ENCODE measurements at places on chromosomes 6 and 20.

GRCh38 chr6:121759370-121759769 is 323.9 kb downstream of the GJA1 start:
- DNase-seq = no peak

DNA sequence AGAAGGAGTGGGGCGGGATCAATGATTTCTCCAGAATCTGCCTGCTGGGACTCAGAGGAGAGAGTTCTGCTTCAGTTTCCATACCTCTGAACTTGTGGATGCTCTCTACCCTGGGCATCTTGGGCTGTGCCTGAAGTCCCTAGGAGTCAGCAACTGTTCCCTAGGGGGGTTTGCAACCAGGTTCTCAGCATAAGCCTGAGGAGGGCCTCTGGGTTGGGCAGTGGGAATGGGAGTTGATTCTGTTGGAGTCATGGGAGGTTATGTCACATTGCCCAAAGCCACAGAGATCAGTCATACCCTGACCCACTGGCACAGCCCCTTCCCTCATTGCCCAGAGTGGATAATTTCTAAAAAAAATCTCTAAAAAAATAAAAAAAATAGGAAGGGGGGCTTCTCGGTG is 47.4 kb downstream of the MOCS1 start:
- no peak for DNase-seq

DNA sequence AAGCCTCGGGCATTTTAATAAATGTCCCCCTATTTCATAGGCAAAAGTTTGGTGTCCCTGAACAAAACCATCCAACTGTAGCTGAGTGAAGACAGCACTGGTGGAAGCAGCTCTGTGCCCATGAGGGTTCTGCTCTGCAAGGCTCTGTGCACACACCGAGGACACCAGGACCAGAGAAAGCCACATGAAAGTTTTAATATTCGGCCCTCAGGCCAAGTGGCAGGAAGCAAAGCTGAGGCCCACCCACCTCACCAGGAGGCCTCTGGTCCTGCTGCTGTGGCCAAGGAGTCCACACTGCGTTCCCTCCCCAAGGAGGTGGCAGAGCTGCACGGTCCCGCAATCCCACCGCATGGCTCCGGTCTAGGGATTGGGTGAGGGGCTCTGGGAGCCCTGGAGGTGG is 62.6 kb upstream of the RPS6KA2 start:
- DNase-seq = no peak

DNA sequence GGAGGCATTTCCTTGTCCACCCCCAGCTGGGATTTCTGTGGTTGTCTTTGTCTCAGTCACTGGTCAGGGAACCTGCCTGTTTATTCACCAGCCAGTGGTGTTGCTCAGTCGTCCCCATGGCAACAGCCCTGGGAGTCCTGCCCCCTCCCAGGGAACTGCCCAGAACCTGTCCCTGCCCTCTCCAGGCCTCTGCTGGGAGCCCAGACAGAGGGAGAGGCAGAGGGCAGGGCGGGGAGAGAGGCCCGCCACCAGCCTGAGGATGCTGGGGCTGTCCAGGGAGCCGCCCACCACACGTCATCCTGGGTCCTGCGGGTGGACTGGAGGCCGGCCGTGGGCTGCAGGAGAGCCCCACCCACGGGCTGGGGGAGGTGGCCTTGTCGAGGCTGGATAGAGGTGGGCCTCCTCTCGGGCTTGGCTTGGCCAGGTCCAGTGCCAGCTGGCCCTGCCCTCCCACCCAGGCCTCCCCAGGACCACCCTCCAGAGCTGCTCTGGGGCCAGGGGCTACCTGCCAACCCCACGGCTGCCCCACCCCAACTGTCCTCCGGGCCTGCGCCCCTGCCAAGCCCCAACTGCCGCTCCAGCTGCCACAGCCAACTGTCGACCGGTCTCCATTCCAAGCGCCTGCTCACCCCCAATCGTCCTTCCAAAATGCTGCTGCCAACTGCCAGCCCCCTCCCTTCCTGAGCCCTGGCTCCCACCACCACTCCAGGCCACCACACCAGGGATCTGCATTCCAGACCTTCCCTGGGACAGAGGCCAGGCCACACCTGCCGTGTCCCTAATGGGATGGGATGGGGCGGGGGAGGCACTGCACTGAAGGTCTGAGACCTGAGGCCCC is 4.2 kb upstream of the ZBTB46 start:
- DNase-seq = peak; percentile 90

DNA sequence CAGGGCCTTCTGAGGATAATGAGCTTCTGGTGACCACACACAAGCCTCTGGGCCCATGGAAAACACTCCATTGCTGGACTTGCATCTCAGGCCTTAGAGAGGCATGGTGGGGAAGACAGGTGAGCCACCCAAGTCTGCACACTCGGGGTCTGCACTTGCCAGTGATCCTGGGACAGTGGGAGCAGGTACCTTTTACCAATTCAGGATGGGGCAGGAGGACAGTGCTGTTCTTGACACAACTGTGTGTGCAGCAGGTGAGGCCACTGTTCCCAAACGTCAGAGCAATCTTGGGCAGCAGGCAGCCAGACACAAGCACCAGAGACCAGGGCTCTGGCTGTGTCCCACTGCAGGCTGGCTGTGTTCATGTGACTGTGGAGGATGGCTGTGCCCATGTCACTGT is 221.3 kb downstream of the ERMARD start:
- DNase-seq = no peak

DNA sequence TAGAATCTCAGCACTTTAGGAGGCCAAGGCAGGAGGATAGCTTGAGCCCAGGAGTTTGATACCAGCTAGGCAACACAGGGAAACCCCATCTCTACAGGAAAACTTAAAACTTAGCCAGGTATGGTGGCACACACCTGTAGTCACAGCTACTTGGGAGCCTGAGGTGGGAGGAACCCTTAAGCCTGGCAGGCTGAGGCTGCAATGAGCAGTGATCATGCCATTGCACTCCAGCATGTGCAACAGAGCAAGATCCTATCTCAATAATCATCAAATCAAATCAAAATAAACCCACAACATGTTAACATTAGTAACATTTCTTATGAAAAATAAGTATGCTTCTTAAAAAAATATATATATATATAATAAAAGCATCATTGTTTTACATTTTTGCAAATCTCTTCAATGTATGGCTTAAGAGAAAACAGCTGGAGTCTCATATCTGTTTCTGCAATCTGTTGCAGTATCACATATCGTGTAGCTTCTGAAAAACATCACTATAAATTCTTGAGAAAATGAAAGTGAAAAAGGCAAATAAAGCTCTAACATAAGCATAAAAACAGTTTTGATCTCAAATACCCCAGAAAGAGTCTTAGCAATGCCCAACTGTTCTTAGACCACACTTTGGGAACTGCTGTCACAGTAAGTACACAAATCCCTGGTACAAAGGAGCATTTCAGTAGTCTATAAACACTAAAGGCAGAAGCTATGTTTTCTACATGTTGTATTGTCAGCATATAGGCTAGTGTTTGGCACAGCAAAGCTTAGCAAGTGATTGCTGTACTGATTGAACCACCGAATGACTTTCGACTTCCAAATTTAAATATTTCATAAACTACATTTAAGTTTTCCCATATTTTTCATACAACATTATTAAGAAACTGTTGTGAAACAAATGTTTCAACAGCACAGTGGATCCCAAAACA is 8.0 kb downstream of the MMUT start:
- DNase-seq = no peak

DNA sequence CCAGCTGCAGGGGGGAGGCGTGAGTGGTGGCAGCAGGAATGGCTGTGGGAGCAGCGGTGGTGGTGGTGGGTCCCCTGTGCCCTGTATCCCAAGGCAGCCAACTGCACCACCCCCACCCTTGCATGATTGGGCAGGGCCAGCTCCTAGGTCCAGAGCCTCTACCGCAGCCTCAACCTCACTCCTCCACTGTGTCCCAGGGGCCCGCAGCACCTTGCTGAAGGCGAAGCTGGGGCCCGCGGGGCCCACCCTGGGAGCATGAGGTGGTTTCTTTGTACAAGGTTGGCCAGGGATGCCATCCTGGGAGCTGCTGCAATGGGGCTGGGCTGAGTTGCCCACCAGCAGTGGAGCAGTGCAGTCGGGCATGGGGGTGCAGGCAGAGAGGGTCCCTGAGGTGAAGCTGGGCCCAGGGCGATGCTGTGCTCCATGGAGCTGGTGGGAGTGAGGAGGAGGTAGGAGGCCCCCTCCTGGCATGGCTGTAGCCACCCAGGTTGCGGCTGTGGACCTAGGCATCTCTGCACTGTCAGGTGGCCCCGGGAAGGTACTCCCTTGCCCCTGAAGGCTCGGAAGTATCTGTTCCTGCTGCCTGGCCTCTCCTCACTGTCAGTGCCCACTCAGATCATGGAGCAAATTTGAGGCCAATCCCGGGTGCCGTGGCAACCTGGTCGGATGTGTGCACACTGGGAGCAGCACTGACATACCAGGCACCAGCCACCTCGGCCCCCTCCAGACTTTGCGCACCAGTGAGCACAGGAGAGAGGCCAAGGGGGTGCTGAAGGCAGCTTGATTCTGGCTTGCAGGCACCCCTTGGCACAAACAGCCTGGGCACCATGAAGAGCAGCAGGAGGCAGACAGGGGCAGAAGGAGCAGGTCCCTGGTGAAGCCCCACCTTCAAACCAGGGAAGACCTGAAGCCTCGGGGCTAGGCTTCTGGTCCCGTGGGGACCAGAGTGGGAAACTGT is 60.2 kb upstream of the L3MBTL3 start:
- DNase-seq = no peak

GRCh38 chr20:58981628-58982364 is 740 bp downstream of the NELFCD start:
- DNase-seq = peak; percentile 47

DNA sequence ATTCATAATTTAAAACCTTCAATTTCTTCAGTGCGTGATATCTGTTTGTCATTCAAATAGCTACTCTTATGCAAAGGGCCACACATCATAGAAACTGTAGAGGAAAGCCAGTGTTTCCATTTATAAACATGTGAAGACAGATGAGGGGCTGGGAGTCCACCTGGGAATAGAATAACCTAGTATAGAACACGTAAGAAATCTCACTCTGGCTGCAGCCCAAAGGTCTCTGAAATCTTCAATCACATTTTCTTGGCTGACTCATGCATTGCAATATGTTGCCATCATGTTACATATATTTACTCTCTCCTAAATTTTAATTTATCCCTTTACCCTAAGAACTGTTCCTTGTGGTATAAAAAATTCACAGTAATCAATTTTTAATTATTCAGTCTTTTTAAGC is 123.2 kb downstream of the ELOVL4 start:
- DNase-seq = no peak

DNA sequence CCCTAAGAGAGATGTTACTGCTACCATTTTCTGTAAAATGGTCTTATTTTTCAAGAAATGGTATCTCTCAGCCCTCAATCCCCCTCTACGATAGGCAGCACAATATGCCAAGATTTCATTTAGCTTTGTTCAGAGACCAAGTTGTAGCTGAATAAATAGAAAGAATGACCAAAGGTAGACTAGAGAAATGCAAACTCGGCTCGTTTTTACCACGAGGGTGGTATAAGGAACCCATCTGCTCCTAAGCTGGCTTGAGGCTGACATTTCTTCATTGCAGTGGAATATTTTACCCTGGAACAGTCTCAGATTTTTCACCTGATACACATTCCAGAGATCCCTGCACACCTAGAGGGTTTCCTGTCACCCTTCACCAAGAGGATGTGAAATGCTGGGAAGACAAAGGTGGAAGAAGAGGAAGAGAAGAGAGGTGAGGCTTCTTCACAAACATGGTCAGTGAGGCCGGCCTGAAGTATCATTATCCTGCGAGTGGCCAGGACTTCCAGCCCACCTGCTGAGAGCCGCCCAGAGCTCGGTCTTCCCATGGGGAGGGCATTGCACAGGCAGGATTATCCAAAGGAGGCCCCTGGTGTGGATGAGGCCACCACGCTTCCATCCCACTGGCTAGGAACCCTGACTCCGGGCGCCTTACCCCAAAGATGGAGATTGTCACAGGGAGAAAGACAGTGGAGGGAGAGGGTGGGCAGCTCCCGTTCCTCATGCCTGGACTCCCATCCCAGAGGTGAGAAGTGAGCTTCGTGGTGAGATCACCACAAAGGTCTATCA is 57.1 kb upstream of the AFDN start:
- DNase-seq = no peak

- DNase-seq = no peak
Observed at GRCh38 chr20:32787168-32787567, 25.0 kb downstream of the DNMT3B start.

DNA sequence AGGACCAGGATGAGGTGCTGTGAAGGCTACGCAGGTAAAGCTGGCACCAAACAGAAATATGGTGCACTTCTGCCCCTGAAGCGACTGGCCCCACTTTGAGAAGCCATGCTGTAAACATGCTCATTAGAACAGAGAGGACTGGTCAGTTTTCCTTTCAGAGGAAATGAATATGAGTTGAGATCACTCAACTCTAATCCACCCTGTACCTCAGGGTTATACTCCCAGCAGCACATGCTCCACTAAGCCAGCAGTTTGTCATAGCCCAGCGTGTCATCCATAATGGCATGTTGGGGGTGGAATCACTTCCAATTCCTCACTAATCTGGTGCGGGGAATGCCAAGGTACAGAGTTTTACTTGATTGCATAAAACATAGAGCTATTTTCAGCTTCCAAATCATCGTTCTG is 98.1 kb downstream of the HIVEP2 start:
- no peak for DNase-seq

- no peak for DNase-seq
Observed at GRCh38 chr6:147548921-147549475, 40.5 kb downstream of the SAMD5 start.

GRCh38 chr20:25040438-25040831 is 17.5 kb downstream of the ACSS1 start:
- DNase-seq = no peak

- DNase-seq = no peak
Observed at GRCh38 chr6:69894578-69895347, 28.4 kb downstream of the COL19A1 start.

- DNase-seq = peak; percentile 93
Observed at GRCh38 chr20:1313236-1313964, 15.5 kb downstream of the SDCBP2 start.

GRCh38 chr6:41424370-41425058 is 89.1 kb downstream of the NCR2 start:
- peak; percentile 84 for DNase-seq

DNA sequence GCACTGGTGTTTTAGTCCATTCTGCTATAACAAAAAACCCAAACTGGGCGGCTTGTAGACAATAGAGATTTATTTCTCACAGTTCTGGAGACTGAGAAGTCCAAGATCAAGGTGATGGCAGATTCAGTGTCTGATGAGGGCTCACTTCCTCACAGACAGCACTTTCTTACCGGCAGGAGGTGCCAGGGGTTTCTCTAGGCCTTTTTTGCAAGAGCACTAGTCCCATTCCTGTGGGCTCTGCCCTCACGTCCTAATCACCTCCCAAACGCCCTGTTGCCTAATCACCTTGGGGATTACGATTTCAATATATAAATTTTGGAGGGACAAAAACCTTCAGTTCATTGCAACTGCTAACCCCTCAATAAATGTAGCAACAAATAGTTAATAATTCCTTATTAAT is 140.0 kb upstream of the SGK1 start:
- DNase-seq = no peak
